ENCODE measurements at places on chromosomes 1 and 21.
A peak's percentile ranks its signal among the peaks of the same experiment; 100 is the strongest.

GRCh38 chr1:227318853-227319607 is 738 bp upstream of the CDC42BPA start:
- DNase-seq, result no peak

DNA sequence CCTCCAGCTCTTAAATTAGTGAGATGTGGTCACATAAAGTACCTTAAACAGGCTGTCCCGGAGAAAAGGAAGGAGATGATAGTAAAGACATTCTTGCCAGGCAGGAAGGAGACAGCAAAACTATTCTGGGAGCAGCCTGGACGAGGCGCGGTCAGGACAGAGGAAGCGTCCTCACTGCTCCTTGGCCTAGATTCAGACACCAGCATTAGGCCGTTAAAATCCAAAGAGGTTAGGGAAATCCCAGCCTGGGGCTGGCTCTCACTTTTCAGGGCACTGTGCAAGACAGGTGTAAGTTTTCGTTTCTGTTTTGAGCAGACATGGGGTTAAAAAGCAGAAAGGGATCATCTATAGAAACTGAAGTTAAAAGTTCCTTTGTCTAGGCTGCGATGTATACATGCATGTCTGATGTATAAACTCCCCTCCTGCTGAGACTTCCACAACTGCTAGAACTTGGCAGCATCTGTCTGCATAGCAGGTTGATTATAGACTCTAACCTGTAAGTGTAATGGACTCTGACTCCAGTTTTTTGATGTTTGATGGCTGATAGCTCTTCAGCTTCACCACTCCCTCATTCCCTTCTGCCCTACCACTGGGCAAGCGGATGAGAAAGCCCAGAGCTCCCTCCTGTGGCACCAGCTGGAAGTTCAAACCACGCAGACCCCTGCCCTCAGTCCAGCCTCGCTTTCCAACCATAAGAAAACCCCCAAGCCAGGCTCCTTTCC is 21.5 kb downstream of the STPG1 start:
- no peak for DNase-seq

DNA sequence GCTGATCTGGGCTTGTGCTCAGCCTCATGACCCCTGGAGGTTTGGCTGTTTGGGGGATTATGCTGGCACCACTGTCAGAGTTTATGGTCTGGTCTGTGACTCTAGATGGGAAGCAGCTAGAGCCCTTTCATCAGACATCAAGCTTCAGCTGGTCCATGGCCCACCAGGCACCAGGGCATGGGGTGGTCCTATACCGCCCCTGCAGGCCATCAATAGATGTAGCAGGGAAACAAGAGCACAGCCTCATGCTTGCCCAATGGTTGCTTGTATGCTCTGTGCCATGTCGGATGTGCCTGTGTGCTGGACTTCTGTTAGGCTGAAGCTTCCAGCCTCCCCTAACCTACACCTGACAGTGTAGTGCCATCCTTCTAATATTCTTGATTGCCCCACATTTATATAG is 71.1 kb upstream of the CD34 start:
- DNase-seq, result no peak

DNA sequence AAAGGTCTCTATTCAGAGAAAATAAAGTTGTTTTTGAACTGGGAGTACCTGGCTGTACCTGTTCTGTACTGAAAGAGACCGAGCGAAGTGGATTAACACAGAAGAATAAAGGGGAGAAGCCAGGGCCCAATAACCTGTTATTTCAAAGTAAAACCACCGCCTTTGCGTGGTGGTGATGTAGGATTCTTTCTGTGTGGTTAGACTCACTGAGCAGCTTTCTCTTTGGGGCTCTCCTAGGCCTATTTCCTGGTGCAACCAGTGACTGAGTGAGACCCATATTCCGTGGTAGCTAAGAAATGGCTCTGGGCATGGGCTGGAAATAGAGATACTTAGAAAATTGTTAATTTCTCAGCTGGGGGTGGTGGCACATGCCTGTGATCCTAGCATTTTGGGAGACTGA is 99.9 kb downstream of the XCL2 start:
- DNase-seq, result no peak

DNA sequence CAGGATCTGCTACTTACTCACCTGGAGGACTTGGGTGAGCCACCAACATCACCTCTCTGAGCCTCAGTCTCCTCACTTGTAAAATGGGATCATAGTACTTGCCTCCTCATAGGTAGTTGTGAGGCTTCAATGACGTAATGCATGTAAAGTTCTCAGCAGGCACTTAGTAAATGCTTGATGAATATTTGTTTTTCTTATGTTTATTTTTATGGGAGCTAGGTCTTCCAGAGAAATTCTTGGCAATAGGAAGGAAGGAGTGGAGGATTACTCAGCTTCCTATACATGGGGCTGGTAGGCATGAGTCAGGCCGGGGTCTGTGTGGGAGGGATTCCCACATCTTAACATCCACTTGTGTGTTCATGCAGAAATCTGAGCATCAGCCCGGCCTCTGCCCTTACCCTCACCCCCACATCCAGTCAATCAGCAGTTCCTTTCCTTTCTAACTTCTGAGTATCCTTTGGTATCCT is 95.4 kb upstream of the USP24 start:
- DNase-seq, result peak; percentile 94

DNA sequence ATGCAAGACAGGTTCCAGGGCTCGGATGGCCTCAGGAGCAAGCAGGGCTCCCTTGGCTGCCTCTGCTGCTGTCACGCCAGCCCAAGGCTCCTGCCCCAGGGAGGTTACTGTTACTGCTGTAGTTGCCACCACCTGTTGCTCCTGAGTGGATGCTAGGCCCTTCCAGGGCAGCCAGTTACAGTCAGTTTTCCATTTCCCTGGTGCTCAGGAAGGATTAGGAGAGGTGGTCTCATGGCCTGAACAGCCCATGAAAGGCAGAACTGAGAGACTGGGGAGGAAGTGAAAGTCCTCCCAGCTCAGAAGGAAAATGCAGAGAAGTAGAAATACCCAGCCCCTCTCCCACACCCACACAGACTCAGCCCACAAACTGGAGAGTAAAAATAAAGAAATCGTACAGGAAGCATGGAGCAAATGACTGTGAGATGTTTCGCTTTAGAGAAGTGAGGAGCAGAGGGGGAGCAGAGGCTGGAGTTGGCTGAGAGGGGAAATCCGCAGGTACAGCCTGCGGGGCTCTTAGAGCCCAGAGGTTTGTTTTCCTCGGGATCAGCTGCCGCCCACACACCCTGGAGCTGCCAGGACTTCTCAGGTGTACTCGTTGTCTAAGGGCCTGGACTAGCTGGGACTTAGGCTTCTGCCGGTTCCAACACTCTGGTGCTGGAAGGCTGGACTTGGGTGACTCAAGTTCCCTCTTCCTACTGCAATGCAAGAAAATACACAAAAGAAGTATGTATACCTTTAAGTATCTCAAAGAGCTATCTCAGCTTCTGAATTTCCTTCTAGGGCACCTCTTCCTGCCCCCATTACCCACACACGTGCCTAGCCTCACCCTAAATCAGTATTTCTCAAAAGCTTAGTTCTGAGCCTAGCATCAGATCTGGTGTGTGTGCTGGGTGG is 2.3 kb downstream of the IL6R start:
- no peak for DNase-seq

- DNase-seq, result no peak
Observed at GRCh38 chr1:30403061-30403645, 320.2 kb downstream of the MATN1 start.

GRCh38 chr1:71049951-71050598 is 2.5 kb upstream of the PTGER3 start:
- peak; percentile 34 for DNase-seq

GRCh38 chr1:220299337-220299736 is 27.1 kb upstream of the RAB3GAP2 start:
- no peak for DNase-seq

DNA sequence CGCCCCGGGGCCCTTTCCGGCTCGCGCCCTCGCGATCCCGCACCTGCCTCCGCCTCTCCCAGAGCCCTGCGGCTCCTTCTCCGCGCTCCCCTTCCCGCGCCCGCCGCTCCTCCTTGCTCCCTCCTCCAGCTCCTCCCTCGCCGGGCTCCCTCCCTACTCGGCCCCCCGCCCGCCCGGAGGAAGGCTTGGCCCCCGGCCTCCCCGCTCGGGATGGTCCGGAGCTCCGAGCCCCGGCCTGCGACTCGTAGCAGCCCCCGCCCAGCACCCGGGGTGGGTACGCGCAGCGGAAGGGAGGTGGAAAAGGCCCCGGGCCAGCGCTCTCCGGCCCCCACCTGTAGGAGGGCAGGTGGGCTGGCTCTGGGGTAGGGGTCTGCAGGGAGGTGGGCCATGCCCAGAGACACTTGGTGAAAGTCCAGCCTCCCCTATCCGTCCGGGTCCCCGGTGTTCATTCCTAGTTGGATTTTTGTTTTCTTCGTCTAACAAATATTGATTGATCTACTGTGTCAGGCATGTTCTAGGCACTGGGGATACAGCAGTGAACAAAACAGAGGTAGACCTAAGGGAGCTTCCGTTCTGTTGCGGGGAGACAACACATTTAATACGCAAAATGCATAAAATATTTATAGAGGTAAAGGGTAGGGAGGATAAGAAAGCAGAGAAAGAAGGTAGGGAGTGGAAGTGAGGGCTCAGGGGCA is at the start of gene HTR1D:
Gene HTR1D (minus strand): TSS at position 82 of the 695 bp plus-strand sequence. CDS start 23,283 bp downstream, outside the sequence.
- no peak for DNase-seq

GRCh38 chr1:170623171-170623570 is 40.8 kb upstream of the PRRX1 start:
- DNase-seq, result peak; percentile 65

DNA sequence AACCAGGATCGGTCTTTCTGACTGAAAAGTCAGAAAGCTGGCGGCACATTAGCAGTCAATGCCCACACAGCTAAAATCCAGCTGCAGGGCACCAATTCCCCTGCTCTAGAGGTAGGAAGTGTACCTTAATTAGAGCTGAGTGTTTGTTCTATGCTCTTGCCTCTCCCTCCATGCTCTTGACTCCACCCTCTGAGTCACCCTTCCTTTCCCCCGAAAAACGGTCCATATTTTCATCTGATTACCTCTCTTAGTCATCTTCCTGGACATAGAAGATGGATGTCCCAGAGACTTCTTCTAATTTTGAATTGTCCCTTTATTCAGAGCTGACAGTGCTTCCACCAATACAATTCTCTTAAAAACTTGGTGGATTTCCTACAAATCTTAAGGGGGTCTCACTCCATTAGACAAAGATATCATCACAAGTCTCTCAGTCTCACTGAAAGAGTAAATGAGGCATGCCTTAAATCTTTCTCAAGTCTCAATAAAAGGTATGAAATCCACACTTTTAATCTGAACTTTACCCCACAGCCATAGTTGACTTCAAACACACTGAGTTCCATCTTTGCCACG is 44.1 kb upstream of the SLC19A1 start:
- DNase-seq, result no peak

- DNase-seq, result no peak
Observed at GRCh38 chr1:235327559-235328270, at the start of gene ARID4B. Gene ARID4B (minus strand): TSS chr1:235328179. CDS start chr1:235326919, 1,260 bp downstream.

DNA sequence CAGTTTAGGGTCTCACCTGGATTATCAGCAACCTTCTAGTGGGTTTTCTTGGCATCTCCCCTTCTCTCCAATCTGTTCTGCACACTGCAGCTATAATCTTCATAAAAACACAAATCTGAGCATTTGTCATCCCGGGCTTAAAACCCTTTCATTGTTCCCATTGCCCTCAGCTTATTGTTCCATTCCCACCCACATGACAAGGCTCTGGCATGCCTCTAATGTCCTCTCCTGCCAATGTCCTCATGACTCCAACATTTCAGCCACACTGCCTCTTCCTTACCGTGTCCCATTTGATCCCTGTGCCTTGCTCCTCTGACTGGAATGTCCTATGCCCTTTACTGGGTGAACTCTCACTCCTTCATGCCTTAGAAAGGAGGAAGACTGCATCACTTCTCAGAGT is 7.5 kb upstream of the DPH2 start:
- no peak for DNase-seq

DNA sequence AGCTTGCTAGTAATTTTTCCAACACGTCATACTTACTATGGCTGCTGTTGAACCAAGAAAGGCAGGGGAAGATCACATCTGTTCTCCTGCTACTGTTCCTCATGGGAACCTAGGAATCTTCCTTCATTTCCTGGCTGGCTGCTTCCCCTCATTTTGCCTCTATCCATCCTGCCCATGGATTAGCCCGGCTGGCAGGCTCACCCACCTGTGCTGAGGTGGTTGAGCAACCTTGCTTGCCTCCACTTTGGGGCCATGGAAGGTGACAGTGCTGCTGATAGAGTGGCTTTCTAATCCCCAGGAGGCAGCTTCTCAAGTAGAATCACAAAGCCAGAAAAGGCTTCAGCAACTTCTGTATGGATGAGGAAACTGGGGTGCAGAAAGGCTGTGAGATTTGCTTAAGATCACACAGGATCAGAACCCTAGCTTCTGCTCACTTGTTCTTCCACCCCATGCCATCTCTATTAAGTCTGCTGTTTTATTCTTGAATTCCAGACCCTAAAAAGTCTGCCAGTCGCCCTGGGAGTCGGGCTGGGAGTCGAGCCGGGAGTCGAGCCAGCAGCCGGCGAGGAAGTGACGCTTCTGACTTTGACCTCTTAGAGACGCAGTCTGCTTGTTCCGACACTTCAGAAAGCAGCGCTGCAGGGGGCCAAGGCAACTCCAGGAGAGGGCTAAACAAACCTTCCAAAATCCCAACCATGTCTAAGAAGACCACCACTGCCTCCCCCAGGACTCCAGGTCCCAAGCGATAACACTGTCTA is 6.2 kb upstream of the BMP8A start:
- DNase-seq, result no peak

GRCh38 chr1:210681158-210681557 is 352.5 kb downstream of the HHAT start:
- DNase-seq, result no peak

Data from HS-27A (cell line).